ENCODE measurements at places on chromosomes 3 and 15.

GRCh38 chr15:28912422-28912821, 26.6 kb downstream of the APBA2 start:
- DNase-seq, result no peak

DNA sequence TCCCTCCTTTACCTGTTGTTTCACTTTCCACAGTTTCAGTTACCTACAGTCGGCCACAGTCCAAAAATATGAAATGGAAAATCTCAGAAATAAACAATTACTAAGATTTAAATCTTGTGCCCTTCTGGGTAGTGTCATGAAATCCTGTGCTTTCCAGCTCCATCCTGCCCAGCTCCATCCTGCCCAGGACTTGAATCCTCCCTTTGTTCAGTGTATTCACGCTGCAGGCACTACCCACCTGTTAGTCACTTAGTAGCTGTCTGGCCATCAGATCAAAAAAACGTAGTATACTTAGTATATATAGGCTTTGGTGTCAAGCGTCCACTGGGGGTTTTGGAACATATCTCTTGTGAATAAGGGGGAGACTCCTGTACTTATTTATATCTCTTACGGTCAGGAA, 329.0 kb upstream of the SEMA6D start:
- no peak for DNase-seq

DNA sequence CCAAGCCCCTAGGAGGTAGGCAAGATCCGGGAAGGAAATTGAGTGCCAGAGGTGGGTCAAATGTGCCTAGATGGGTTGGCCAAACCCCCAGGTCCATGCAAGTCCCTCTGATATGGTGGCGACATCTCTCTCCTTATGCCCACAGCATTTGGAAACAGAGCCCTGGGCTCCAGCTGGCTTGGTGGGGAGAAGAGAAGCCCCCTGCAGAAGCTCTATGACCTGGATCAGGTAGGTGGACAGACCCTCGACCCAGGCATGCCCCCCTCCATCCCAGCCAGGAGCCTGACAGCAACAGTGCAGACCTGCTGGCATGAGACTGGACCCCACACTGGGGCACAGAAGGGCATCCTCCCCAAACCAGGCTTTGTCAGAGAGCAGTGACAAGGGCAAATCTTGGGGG, 12.2 kb downstream of the CHST13 start:
- DNase-seq, result no peak

DNA sequence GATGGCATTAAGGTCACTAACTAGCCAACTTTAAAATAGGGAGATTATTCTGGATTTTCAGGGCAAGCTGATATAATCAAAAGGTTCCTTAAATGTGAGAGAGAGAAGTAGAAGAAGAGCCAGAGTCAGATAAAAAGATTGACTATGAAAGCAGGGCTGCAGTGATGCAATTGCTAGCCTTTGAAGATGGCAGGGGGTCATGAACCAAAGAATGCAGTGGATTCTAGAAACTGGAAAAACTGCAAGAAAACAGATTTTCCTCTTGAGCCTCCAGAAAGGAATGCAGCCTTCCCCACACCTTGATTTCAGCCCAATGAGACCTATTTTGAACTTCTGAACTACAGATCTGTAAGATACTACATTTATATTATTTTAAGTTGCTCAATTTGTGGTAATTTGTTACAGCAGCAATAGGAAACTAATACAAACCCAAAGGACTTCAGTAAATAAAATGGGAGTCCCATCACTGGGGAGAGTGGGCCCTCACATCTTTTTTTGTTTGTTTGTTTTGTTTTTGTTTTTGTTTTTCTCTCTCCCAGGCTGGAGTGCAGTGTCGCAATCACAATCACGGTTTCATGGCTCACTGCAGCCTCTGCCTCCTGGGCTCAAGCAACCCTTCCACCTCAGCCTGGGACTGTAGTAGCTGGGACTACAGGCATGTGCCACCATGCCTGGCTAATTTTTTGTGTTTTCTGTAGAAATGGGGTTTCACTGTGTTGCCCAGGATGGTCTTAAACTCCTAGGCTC, 31.4 kb upstream of the RYK start:
- no peak for DNase-seq

DNA sequence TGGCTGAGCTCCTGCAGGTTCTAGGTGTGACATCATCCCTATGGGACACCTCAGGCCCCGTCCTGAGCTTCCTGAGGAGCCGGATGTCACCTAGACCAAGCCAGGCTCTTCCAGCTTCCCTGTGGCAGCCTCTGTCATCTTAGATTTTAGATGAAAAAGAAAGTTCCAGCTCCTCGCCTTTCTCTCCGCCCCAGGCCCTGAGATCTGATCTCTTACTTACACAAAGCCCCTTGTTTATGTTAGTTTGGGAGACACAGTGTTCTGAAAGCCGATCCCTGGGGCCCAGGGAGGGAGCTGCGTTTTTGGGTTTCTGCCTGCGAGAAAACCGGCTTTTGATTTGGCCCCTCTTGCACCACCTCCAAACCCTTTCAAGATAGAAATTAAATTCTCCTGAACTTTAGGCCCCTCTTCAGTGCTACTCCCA, 40.2 kb upstream of the FAM107A start:
- DNase-seq, result no peak

DNA sequence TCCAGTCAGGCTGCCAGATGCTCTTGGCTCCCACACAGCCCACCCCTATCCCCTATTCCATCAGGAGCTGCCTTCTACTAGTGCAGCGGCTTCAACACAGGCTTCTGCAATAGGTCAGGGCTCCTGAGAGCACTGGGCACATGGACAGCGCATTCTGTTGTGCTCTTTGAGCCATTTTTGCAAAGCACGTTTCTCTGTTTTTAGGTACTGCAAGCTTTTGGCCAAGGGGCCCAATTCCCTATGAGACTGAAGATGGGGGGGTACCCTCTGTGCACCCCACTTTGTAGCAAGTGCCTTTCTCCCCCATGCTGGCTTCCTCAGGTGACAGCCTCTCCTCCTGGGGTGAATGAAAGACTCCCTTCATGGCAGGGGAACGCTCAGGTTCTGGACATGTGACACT, 31.2 kb downstream of the CHDH start:
- no peak for DNase-seq

DNA sequence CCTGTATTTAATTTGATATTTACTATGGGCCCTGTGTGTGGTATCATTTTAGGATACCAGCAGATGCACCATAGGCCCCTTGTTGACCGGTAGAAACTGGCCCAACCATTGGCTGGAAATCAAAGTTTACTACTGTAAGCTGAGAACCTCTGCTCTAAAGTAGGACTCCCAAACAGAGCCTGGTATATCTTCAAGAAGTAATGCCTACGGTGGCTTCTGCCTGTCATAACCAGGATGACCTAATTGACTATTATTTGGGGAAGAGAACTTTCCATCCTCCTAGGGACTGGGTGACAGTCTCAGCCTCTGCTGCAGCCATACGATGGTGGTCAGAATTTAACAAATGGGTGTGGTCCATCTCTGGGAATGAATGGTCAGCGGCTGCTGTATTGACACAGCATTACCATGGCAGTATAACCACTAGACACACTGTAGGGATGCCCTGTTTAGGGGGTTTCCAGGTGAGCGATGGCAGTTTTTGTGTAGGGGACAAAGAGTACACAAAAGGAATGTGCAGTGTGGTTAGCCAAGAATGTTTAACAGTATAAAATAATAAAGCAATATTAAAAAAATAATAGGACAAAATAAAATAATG, 37.3 kb downstream of the RARB start:
- DNase-seq, result no peak

GRCh38 chr3:147507638-147508286, 98.6 kb downstream of the ZIC1 start:
- no peak for DNase-seq

GRCh38 chr15:55183679-55184078, 13.1 kb downstream of the RSL24D1 start:
- DNase-seq, result no peak

GRCh38 chr3:13536832-13537231, 12.1 kb upstream of the FBLN2 start:
- no peak for DNase-seq

GRCh38 chr3:153144071-153144470, 18.0 kb upstream of the RAP2B start:
- no peak for DNase-seq

GRCh38 chr3:125179143-125179883, 33.2 kb downstream of the SLC12A8 start:
- DNase-seq, result no peak

DNA sequence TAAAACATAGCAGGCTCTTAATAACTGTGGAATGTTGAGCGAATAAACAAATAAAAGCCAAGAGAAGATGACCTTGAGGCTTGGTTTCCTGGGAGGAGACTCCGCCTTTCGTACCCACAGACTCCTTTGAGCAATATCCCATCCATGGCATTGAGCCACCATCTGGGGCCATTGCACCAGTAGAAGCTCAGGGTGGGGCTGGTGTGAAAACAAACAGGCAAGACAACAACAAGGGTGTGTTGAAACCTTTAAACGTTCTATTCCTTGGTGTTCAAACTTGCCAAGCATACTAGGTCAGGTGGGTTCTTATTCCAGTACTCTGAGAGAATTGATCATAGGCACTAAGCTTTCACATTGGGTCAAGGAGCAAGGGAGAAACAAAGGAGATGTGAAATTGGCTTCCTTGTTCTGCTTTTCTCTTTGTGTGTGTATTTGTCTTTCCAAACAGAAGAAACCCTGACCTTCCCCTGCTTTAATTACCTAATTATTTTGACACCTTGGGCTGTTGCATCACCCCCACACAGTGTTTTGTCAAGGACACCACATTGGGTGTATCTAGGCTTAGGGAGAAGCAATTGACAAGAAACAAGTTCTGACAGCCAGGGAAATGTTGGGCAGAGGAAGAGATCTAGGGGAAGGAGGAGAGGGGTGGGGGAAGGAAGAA, 105.1 kb upstream of the BCL6 start:
- no peak for DNase-seq

- DNase-seq, result no peak
These were observed 67.4 kb upstream of the FNDC3B start for GRCh38 chr3:171971919-171972514.

DNA sequence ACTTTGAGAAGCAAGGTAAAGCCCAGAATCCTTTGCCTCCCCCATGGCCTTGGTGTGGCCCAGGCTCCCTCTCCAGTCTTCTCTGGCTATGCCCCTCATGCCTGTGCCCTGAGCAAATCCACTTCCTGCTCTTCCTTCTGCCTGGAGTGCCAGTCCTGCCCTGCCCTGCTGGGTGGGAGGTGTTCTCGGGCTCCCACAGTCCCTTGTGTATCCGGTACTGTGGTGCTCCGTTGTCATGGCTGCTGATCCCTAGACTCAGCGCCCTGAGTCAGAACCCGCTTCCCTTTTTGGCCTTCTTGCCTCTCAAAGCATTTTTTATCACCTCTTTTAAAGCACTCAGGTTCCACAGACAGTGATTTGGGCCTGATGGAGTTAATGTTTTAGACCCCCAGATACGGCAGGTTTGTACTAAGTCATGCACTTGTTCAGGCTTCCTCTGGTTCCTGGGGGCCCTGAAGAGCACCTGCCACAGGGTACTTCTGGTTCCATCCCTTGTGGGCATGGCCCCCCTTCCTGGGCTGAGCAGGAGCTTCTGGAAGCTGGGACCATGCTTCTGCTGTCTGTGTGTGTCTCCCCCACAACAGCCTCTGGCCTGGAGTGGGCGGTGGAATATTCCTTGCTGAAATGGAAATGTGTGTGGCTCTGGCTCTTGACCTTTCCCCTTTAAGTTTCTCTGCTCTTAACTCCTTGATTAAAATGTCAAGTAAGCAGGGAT, 29.6 kb upstream of the ADAMTS7 start:
- no peak for DNase-seq

- DNase-seq, result no peak
These were observed 2.3 kb downstream of the SH3BP5 start for GRCh38 chr3:15330031-15330596.

GRCh38 chr15:80970658-80971057, 19.0 kb downstream of the MESD start:
- DNase-seq, result no peak

DNA sequence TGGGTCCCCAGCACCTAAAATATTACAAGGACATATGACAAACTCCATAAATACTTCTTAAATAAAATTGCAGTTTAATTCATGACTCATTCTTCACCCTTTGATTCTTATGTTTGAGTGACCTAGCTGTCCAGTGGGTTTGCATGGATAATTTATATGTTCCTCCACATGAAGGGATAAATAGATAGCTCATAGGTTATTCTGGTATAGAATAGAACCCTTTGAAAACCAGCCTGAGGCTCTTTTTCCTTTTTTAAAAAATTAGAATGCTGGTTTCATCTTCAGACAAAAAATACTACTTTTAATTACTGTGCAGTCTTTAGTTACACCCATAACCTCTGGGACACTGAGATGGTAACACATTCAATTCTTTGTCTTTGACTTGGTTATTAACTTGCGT, 97.1 kb upstream of the SAMMSON start:
- no peak for DNase-seq

- DNase-seq, result no peak
These were observed 85.2 kb upstream of the PRR23C start for GRCh38 chr3:139129892-139130291.

GRCh38 chr3:194138732-194139070, 2.8 kb downstream of the HES1 start:
- no peak for DNase-seq

- DNase-seq, result no peak
These were observed 22.7 kb downstream of the NIPA2 start for GRCh38 chr15:22861161-22861560.

GRCh38 chr3:152811974-152812760, 22.8 kb upstream of the P2RY1 start:
- DNase-seq, result no peak

- no peak for DNase-seq
These were observed 15.7 kb upstream of the CNTN4 start for GRCh38 chr3:2082871-2083480.

- DNase-seq, result no peak
These were observed 28.3 kb upstream of the ATP2B2 start for GRCh38 chr3:10533737-10534023.

GRCh38 chr3:86793786-86794185, 197.2 kb downstream of the VGLL3 start:
- no peak for DNase-seq

DNA sequence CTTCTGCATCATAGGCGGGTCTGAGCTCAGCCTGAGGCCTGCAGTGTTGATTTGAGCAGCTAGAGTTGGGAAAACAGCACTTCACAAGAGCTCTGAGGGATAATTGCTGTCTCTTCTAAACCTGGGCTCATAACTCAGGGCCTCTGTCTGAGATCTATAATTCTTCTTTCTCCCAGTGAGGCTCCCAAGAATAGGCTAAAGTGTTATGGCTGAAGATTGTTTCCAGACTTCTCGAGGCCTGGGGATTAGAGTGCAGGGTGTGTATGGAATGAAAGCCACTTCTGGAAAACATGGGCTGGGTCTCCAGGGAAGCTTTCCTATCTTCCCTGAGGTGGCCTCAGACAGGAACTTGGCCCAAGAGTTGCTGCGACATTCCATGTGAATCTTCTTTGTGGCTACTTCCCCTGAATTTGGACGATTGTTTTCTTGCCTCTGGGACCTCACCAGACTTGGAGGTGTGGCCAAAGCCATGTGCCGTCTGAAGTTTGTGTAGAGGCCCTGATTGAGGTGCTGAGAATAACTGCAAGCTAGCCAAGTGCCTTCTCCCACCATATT, 26.5 kb downstream of the MTMR14 start:
- DNase-seq, result no peak

DNA sequence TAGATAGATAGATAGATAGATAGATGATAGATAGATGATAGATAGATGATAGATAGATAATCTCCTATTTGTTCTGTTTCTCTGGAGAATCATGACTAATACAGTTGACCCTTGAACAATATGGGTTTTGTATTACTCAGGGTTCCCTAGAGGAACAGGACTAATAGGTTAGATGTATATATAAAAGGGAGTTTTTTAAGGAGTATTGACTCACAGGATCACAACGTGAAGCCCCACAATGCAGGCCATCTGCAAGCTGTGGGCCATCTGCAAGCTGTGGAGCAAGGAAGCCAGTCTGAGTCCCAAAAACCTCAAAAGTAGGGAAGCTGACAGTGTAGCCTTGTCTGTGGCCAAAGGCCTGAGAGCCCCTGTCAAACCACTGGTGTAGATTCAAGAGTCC, 67.6 kb downstream of the PYDC2 start:
- DNase-seq, result no peak

Measured in stimulated activated CD4-positive, alpha-beta T cell treated with anti-CD3 and anti-CD28 coated beads, Interleukin-4, amount 100 ng/mL, for 4 hours (primary cell).